ENCODE measurements at places on chromosomes 4 and X.

- no peak for DNase-seq
Observed at GRCh38 chr4:10092481-10093270, 23.9 kb downstream of the WDR1 start.

GRCh38 chr4:145843639-145844038 is 95.0 kb downstream of the ZNF827 start:
- DNase-seq = no peak

DNA sequence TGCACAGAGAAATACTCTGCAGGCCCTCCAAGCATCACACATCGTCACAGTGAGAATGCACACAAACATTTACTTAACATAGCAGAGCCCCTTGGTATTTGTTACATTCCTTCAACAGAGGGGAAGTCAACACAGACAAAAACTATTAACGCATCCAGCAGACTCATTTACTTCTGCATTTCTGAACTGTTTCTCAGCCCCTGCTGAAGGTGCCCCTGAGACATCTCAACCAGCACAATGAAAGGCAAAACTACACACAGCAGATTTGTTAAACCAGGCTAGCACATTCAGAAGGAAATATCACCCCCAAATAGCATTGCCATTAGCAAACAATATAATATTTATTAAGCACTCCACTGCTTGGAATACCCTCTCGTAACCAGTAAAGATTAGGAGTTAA is 367.0 kb downstream of the RAB28 start:
- DNase-seq = no peak

DNA sequence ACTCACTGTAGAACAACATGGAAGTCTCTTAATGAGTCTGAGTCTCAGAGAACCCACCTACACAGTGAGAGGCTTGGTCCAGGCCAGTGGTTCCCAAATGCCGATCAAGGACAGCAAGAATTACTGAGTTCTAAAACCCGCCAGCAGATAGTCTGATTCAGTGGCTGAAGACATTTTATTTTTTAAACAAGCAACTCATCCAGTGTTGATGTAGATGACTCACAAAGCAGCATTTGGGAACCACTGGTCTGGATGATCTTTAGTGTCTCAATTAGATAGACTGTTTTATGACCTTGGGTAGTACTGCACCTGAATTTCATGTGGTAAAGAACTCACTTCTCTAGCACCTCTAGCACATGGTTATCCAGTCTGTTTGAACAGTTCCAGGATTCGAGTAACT is 193.6 kb downstream of the FBXW7 start:
- DNase-seq = no peak

GRCh38 chrX:9878146-9878820 is 88.9 kb upstream of the CLDN34 start:
- DNase-seq = no peak

Data from NCI-H1048 (cell line).